ENCODE measurements at places on chromosomes 16 and 17.

DNA sequence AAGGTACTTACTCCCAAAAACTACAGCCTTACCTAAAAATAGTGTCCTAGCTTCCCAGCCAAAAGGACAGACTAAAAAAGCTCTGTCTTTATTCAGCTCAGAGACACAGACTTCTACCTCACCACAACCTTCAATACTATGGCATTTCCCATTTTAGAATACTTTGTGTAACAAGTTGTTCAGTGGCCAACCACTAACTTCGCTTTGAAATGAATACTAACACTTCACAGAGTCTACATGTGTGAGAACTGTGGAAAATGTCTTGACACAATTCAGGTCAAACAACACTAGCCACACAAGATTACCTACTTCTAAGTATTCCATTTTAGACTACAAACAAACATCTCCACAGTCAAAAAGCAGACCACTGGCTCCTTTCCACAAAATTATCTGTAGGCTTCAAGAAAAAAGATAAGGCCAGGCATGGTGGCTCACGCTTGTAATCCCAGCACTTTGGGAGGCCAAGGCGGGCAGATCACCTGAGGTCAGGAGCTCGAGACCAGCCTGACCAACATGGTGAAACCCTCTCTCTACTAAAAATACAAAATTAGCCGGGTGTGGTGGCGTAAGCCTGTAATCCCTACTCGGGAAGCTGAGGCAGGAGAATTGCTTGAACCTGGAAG is 3.2 kb downstream of the HELZ start:
- no peak for DNase-seq

DNA sequence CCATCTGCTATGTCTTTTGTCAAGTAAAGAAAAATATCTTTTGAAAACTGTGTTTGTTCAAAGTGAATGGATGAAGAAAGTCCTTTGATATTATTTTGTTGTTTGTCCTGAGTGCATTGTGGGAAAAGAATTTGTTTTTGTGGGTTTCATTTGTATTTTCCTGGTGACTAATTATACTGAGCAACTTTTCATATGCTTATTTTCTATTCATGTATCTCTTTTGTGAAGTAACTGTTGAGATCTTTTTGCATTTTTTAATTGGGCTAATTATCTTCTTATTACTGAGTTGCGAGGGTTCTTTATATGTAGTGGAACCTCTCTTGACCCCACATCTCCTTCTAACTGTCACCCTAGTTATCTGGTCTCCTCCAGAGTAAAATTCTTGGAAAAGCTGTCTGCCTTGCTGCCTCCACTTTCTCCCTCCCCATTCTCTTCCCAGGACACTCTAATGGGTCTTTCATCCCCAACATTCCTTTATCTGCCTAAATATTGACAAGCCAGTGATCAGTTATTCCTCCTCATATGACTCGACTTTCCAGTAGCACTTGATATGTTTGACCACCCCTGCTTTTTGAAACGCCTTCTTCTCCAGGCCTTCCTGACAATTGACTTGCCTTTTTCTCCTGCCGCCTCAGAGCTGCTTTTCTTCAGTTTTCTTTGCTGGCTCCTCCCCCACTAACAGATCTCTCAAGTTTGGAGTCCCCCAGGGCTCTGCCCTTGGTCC is 117.6 kb upstream of the HAS3 start:
- no peak for DNase-seq

DNA sequence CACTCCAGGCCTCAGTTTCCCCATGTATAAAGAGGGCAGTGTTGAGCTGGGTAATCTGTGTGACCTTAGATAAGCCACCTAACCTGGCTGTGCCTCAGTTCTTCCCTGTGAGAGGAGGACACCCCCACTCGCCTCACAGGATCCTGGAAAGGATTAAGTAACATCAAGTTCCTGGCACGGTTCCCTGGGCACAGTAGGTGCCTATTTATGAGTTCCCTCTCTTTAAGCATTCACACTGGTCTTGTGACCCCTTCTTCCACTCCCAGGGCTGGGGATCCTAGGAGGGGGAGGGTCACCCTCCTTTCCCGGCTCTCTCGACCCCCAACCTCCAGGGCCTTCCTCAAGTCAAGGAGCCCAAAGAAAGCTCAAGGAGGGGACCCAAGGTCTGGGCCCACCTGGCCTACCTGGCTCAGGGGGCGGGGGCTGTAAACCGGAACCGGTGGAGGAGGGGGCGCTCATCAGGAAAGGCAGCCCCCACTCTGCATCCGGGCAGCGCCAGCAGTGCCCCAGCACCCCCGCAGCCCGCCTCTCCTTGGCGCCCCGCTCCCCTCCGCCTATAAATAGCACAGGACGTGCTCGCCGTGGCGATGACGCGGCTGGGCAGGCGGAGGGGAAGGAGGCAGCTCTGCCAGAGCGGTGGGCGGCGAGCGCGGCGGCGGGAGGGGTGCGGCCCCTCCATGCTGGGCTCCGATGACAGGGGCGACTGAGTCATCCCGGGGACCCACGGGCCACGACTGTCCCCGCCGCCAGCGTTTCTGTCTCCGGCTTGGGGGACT is 9.4 kb downstream of the RPL19 start:
- no peak for DNase-seq

GRCh38 chr17:50634224-50634914 is at the start of gene ABCC3:
Gene ABCC3 (plus strand): TSS chr17:50634881. CDS start chr17:50634937, 56 bp downstream.
- no peak for DNase-seq

- peak; percentile 27 for DNase-seq
Measured at GRCh38 chr16:71880176-71880575, 3.8 kb downstream of the ZNF821 start.

GRCh38 chr17:78185981-78186691 is 716 bp downstream of the TK1 start:
- DNase-seq, result no peak

- no peak for DNase-seq
Measured at GRCh38 chr17:58703137-58703915, 10.9 kb downstream of the RAD51C start.

- DNase-seq, result no peak
Measured at GRCh38 chr16:65728167-65728566, 606.3 kb upstream of the CDH11 start.

DNA sequence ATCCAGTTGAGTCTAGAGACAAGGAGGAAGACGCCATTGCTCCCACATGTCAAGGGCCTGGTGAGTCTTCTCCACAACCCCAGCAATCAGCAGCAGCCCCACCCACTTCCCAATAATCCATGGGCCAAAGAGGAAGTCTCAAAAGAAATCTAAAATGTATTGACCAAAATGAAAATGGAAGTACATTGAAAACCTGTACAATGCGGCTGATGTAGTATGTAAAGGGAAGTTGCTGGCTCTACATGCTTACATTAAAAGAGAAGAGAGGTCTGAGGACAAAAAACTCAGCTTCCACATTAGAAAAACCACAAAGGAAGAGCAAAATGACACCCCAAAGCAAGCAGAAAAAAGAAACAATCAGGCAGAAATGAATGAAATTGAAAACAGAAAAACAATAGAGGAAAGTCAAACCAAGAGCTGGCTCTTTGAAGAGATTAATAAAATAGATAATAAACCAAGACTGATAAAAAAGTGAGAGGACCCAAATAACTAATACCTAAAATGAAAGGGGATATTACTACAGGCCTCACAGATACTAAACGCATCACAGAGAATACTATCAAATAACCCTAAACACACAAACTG is 100.6 kb upstream of the METRNL start:
- peak; percentile 22 for DNase-seq

GRCh38 chr16:78778101-78779004 is 678.9 kb downstream of the WWOX start:
- DNase-seq, result no peak

- DNase-seq, result no peak
Measured at GRCh38 chr17:39591958-39592954, 15.5 kb downstream of the NEUROD2 start.

DNA sequence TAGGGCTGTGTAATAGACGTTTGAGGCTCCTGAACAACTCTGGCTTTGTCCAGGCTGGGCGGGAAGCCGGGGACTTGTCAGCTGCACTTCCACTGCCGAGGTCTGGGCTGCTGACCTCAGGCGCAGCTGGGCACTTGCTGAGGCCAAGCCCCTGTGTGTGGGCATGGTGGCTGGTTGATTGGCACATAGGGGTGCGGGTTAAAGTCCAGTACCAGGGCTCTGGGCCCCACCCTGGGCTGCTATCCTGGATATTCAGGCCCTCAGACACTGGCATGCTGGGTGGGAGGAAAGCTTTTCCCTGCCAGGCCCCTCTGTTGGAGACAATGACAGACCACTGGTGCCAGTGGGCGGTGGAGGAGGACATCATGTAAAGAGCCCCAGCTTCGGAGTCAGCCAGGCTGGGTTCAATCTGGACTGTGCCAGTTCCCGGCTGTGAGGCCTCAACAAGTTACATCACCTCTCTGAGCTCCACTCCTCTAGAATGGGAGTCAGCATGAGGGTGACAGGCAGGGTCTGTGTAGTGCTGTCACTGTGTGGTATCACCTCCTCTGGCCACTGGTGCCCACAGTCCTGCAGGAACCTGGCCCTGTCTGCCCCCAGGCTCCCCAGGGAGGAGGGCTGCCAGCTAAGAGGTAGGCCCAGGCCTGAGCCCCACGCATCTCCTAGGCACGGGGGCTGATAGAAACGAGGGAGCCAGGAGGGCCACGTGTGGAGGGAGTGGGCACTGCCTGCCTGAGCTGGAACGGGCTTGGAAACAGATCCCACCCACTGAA is 42.5 kb downstream of the PSME3IP1 start:
- peak; percentile 98 for DNase-seq

GRCh38 chr16:73558219-73558618 is 510.3 kb upstream of the ZFHX3 start:
- DNase-seq, result no peak

DNA sequence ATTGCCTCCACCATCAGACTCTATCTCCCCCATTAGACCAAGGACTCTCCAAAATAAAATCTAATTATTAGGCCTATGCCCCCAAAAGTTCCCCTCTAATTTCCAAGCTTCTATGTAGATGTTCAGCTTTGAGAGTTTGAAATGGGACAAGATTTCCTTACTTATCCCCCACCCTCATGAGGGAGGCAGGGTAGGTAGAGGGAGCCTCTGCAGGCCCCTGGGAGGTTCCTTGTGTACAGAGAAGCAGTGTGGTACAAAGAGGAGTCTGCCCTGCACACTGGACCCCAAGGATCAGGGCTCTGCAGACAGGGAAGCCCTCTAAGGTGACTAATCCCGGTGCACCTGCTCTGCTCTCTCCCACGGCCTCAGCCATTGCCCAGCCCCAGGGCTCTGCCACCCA is 2.5 kb downstream of the KRT17 start:
- DNase-seq, result no peak

DNA sequence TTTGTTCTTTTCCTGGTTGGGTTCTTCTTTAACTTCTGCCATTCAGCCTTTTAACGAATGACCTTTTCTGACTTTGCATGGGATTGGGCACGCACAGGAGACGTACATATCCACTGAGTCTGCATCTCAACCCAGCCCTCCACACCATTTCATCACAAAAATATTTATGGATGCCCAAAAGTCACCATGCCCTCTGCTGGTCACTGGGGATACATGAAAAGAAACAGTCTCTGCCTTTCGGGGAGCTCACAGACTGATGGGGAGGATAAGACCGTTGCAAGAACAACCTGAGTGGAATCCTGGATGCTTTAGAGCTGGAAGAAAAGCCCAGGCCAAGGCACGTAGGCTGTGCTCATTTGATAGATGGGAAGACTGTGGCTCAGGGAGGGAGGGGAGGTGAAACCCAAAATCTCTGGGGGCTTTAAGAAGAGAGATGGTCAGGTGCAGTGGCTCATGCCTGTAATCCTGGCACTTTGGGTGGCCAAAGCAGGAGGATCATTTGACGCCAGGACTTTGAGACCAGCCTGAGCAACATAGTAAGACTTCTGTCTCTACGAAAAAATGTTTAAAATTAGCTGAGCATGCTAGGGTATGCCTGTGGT is 7.9 kb upstream of the MT2A start:
- peak; percentile 66 for DNase-seq

DNA sequence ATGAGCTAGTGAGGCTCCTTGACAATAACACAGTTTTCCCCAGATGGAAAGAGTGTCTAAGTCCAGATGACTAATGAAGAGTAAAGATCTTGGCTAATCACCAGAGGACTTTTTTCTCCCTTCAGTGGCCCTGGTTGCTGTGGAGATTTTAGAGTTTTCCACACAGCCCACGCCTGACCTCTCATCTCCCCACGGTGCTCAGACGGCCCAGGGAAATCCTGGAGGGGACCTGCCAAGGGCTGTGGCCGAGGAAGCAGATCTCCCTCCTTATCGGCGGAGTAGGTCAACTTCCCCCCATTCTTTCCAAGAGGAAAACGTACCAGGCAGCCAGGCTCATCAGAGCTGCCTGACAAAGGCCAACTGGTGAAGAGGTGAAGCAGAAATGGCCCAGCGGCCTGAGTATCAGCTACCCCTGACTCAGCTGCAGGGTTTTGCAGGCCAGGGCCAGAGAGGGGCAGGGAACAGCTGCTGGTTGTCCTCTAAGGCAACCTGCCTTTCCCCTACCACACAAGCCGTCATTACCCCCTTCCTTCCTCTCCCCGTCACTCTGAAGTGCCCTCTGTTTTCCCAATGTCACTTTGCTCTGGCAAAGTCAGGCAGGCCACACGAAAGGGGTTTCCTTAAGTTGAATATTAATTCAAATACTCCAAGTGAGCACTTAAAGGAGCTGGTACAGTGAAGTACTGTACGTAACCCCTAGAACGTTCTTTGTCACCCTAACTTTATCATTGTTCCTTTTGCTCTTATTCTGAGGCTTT is 140.2 kb upstream of the ADAMTS18 start:
- no peak for DNase-seq

DNA sequence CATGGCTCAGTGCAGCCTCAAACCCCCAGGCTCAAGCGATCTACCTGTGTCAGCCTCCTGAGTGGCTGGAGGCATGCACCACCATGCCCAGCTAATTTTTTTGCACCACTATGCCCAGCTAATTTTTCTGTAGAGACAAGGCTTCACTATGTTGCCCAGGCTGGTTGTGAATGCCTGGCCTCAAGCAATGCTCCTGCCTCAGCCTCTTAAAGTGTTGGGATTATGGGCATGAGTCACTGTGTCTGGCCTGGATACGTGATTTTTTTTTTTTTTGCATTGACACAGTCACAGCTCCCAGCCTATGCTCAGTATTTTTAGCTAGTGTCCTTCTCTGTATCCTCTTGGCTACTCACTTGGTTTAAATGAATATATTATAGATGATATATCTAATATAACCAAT is 377.0 kb upstream of the TNRC6C start:
- no peak for DNase-seq

GRCh38 chr17:60359415-60359814 is 32.5 kb downstream of the USP32 start:
- no peak for DNase-seq

DNA sequence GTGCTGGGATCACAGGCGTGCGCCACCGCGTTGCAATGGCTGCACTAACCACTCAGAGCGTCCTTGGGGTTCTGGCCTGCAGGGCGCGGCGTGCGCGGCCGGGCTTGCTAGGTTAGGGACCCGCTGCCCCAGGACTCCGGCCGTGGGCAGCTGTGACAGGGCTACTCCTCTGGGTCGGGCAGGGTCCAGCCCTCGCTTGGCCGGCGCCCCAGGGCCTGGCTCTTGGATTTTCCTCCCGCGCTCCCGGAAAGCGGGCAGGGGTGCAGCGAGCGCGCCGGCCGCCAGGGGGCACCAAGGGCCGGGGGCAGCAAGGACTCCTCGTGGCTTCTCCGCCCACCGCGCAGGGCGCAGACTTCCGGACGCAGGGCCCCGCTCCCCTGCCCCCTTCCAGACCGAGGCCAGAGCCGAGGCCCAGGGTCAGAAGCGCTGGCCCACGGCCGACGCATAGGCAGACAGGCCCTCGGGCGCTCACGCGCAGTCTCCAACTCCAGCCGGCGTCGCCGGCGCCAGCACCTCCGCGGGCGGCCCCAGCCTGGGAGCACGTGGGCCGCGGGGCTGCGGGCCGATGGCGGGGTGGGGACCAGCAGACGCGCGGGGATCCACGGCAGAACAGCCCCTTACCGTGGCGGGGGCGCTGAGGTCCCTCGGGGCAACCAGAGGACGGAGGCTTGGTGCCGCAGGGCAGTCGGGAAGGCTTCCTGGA is 355 bp downstream of the TLE7 start:
- DNase-seq, result no peak

Data from globus pallidus (tissue), 1 donor.